ENCODE measurements at places on chromosomes 11 and 22.

GRCh38 chr11:115300660-115301428 lies 203.4 kb downstream of the CADM1 start:
- DNase-seq, result no peak

DNA sequence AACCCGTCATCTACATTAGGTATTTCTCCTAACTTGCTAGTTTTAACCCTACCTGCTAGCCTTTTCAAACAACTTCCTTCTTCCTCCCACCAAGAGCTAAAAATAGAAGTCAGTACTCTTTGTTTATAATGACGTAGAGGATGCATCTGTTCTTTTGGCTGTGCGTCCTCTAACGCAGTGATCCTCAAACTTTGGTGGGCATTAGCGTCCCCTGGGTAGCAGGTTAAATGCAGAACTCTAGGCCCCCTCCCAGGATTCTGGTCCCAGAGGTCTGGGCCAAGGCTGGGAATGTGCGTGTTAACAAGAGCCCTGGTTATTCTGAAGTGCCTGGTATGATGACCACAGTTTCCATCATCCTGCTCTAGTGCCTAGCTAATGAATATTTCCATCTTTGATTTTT lies 67.6 kb downstream of the BARX2 start:
- DNase-seq, result no peak

DNA sequence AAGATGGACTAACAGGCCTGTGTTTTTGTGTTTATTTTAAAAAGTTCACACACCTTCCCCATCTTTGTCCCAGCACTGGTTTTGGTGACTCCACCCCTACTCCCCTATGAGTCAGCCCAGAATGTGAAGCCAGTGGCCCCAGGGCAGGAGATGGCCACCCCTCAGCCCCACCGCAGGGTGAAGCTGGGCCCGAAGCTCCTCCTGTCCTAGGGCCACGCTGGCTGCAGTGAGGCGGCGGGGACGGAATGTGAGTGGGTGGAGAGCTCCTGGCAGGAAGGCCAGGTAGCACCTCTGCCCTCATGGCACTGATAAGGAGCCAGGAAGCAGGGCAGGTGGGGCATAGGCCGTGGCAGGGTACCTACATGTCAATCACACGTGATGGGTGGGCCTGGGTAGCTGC lies 39.9 kb downstream of the SGSM3 start:
- DNase-seq, result no peak

DNA sequence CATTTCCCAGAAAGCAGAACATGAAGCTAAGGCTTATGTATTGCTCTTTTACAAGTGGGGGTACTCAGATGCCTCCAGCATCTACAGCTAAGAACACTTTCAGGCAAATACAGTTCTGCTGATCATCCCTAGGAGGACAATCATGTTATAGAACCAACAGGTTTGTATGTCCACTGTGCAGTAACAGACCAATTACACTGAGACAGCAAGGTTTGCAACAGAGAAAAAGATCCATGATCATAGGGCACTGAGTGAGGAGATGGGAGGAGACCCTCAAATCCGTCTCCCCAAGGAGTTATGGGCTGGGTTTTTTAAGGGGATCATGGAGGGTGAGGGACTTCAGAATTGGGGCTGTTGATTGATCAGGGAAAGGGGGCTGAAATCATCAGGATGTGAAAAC lies 39.1 kb upstream of the GRK3 start:
- DNase-seq, result no peak

GRCh38 chr11:61967924-61968757 lies 707 bp upstream of the FTH1 start:
- peak; percentile 62 for DNase-seq

DNA sequence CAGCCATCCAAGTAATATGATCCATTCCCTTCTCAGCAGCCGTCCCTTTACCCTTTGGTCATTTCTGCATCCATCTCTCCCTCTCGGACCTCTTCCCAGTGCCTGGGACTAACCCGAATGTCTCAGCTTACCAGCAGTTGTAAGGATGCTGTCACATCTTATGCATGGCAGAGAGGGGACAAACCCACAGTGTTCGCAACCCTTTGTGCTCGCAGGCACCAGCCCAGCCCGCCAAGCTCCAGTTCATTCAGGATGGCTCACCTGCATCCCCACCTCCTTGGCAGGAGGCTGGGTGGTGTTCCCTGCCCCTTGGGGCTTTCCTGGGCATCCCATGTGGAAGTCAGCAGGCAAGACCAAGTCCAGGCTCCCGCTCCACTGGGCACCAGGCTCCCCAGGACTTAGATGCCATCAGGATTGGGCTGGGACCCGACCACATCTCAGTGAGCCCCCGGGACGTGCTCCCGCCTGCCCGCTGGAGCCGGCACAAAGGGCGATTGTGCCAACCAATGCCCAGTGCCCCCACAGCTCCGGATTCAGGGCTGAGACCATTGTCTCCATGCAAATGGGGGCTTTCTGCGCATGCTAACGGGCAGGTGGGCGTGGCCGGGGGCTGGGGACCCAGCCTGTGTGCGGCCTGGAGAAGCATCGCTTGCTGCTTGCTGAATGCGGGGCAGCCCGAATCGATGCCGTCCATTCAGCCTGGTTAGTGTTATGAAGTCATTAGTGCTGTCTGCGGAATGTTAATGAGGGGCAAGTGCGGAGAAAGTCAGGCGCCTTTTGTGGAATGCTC lies 108.6 kb downstream of the KCNQ1OT1 start:
- DNase-seq, result no peak

DNA sequence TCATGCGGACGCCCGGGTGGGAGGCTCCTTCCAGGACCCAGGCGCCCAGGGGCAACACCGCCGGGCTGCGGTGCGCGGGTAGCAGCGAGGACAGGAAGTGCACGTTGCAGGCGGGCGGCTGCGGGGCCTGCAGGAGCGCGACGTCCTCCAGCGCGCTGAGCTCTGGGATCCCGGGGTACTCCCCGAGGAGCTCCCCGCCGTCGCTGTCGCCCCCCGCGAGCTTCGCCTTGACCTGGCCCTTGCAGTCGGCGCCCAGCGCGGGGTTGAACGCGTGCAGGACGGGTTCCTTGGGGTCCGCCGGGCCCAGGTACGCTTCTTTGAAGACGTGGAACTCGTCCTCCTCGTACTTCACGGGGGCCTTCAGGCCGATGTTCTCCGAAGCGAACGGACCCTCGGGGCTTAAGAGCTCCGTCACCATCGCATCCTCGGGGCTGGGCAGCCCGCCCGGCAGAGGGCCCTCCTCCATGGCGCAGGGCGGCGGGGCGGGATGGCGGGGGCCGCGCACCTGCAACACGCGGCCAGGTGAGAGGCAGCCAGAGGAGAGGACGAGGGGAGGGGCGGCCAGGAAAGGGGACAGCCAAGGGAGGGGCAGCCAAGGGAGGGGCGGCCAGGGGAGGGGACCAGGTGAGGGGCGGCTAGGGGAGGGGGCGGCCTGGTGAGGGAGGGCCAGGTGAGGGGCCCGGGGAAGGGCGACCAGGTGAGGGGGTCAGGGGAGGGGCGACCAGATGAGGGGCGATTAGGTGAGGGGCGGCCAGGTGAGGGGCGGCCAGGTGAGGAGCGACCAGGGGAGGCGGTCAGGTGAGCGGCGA lies 921 bp downstream of the TESMIN start:
- DNase-seq, result peak; percentile 29

Data from germinal center (tissue), 1 donor.